ENCODE measurements at places on chromosomes 6 and 20.

DNA sequence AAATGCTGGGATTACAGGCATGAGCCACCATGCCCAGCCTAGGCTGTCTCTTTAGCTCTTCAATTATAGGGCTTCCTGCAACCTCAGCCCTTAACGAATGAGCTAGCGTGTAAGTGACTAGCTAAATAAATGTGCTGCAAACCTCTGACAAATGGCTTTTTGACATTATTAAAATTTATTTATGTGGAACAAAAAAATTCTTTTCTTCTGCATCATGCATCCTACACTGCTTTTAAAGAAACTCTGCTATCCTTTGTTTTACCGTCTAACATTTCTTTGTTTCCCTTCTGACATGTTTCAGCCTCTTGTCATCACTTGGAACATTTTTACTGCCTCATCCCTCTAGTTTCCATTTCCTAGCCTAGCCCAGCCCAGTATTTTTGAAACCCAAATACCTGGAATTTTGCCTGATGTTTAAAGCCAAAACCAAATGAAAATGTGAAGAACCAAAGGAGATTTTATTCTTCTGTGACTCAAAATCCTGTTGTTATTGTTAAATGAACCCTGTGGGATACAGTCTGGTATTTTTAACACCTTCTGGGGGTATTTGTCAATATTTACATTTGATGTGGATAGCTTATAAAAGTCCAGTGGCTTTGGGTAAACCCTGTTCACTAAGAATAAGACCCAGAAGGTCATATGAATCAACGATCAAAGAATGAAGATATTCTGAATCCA is 9.5 kb downstream of the NT5E start:
- no peak for DNase-seq

GRCh38 chr20:39670988-39671387 is 708.8 kb downstream of the DHX35 start:
- DNase-seq = no peak

- no peak for DNase-seq
Measured at GRCh38 chr20:45344168-45344860, 3.9 kb downstream of the SDC4 start.

- no peak for DNase-seq
Measured at GRCh38 chr6:7912024-7912423, 1.4 kb upstream of the TXNDC5 start.

Measured in activated CD4-positive, alpha-beta T cell treated with anti-CD3 and anti-CD28 coated beads, Interleukin-2, Interleukin-6, amounts not matched to agents 100 ng/mL and 50 ng/mL, durations not matched to agents 16 hours and 8 hours (primary cell).